ENCODE measurements at places on chromosomes 2 and 18. TPM values are rescaled to one million over a fixed set of nuclear protein-coding genes. Genes with fewer than 3 reads are reported as not detected.

DNA sequence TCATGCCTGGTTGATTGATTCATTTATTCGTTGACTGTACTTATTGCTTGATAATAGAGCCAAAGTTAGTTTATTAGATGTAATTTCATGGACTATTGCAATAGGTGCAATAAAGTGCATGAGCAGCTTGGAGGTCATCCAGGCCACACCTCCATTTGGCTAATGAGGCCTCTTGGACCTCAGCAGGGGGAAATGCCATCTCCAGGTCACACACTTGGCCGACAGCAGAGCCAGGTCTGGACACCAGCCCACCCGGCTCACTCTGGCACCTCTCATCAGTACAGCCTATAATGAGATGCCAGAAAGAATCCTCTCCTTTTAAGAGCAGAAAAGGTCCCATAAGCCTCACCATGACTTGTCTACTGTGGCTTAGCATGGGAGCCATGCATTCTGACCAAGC, 71.2 kb upstream of the AFF3 start:
- DNase-seq: no peak

- peak; percentile 84 for DNase-seq
Observed at GRCh38 chr2:62489162-62489561, 16.8 kb downstream of the TMEM17 start.

- no peak for DNase-seq
Observed at GRCh38 chr2:36655453-36655852, 41.1 kb upstream of the VIT start.

Gene CIB4
- polyA plus RNA-seq: not detected

Gene CRYGD
- polyA plus RNA-seq: not detected

Data from muscle of arm (tissue), 14 donors.